ENCODE measurements at places on chromosomes 12 and 14.
A peak's percentile ranks its signal among the peaks of the same experiment; 100 is the strongest.

GRCh38 chr12:79563021-79563740, 127.6 kb downstream of the PAWR start:
- no peak for DNase-seq

- DNase-seq = no peak
Observed at GRCh38 chr12:59595565-59595882, 305 bp upstream of the SLC16A7 start.

DNA sequence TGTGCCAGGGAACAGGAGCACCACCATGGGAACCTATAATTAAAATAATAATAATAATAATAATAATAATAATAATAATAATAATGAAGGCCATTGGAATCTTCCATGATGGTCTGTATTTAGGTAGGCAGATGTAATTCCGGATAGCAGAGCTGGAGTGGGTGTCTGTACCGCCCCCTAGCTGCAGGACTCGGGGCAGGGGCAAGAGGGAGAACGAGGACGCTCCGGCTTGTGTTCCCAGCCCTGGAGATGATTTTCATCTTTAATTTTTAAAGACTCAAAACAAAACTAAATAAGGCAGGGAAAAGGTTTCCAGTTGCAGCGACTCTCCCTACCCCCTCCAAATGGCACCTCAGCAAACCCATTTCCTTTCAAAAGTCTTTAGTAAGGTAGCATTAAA, 501.1 kb downstream of the VRK1 start:
- DNase-seq = no peak

- DNase-seq = no peak
Observed at GRCh38 chr12:78121969-78122610, 291.4 kb downstream of the NAV3 start.

GRCh38 chr12:93777254-93777653, 100.1 kb downstream of the CRADD start:
- no peak for DNase-seq

GRCh38 chr14:104350463-104351185, 212.2 kb downstream of the KIF26A start:
- no peak for DNase-seq

DNA sequence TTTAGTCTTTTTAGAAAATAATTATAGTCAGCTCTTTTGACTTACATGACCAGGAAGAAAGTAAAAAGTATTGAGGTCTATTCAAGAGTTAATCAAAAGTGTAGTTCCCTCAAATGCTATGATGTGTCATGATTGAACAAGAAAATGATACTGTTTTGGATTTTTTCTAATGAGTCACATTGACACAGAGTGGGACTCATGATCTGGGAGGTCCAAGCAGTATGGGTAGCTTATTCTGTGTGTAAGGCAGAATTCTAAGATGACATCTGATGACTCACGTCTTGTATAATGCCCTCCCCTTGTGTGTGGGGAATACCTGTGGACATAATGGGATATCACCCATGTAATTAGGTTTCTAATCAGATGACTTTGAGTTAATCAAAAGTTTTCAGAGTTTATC, 178.1 kb upstream of the DDHD1 start:
- DNase-seq = no peak

- DNase-seq = no peak
Observed at GRCh38 chr12:1034751-1035457, 43.9 kb downstream of the ERC1 start.

GRCh38 chr12:8950702-8951478, 1.4 kb upstream of the M6PR start:
- DNase-seq = peak; percentile 55
